Stimulated activated CD4-positive, alpha-beta T cell treated with anti-CD3 and anti-CD28 coated beads, TNF-alpha, amount 100 ng/mL, for 48 hours (primary cell): ENCODE measurements at places on chromosomes 7 and 10.

DNA sequence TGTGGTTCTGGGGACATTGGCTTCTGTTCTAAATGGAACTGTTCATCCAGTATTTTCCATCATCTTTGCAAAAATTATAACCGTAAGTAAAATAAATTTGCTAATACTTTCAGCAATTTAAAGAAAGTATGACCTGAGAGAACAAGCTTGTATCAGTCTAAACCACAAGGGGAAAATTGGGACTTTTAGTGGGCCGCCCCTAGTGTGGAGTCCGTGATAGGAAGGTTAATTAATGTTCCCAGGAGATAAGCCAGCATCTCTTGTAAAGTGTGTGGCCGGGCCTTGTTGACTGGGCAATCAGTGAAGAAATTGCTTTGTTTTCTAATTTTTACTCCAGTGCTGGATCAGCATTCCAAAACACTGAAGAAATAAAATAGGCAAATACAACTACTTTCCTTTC, 83.0 kb downstream of the ABCB5 start:
- no peak for DNase-seq

- no peak for DNase-seq
These were observed 98.5 kb downstream of the WDR37 start for GRCh38 chr10:1154531-1155295.

- no peak for DNase-seq
These were observed 82.8 kb downstream of the CDK6 start for GRCh38 chr7:92753614-92754013.

DNA sequence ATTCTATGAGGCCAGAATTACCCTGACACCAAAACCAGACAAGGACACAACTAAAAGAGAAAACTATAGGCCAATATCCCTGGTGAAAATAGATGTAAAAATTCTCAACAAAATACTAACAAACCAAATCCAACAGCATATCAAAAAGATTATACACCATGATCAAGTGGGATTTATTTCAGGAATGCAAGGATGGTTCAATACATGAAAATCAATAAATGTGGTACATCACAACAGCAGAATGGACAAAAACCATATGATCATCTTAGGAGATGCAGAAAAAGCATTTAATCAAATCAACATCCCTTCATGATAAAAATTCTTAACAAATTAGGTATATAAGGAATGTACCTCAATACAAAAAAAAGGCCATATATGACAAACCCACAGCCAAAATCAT, 5.6 kb upstream of the SCART1 start:
- DNase-seq, result no peak

DNA sequence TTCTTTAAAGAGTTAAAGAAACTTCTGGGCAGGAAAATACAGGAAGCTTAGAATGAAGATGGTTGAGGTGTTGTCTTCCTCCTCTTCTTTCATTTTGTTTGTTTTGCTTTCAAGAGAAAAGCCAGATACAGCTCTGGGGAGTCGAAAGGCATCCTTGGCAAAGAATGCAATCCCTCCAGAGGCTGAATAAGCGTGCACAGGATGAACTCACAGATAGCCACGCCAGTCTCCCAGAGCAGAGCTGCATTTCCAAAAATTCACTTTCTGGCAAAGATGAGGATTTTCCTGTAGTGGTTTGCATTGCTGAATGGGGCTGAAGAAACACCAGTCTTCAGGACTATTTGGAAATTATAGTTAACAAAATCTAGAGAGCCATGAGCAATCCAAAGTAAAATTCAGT, 336.4 kb downstream of the NRG3 start:
- no peak for DNase-seq

DNA sequence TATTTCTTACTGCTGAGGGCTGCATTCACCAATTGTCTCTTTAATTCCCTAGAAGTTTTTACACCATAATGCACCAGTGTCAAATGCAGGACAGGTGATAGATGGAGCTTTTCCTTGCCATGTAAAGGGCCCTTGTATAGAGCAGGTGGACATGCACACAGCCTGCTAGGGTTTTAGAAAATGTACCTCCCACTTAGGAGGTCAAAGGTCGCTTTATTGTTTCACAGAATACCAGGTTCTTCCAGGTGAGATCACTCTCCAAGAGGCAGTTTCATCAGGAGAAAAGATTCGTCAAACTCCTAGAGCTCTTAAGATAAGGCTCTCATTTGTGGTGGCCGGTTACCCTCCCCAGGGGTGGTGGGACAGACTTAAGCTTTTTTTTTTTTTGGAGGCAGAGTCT, 215.8 kb downstream of the PHTF2 start:
- DNase-seq, result no peak

DNA sequence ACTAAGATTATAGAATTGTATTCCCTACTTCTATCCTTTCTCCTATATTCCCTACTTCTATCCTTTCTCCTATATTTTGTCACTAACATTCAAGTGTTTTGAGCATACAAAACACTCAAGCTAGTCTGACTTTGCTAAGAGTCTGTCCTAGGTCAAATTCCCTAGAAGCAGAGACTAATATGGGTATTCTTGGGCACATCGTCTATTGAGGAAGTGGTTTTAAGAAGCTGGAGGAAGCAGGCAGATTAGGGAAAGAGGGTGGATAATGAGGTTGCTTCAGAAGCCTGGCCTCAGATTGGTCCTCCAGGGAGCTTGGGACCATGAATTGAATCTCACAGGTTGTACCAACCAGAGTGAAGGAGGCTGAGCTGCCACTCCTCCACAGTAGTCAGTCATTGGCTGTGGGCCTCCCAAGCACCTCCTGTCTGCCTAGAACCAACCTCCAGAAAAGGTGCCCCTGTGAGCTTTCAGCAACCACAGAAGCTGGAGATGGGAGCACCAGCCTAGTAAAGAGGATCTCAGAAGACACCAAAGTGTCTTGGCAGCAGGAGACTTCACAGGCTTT, 295.9 kb upstream of the PHF14 start:
- DNase-seq, result no peak

DNA sequence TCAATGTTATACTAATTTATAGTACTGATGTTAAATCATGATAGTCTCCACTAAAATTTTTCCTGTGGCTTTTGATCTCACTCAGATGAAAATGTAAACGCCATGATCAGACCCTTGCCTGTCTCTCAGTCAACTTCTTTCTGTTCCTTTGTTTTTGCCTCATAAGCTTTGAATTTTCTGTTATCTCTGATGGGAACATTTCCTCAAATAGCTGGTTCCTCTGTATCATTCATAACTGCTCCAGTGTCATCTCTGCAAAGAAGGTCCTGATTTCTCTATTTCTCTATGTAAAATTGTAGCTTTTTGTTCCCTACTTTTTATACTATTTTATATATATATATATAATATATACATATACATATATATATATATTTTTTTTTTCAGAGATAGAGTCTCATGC, 67.5 kb downstream of the GPR141 start:
- DNase-seq, result no peak

- no peak for DNase-seq
These were observed 16.7 kb downstream of the LSMEM1 start for GRCh38 chr7:112497481-112497880.

GRCh38 chr10:51462076-51462779, 237.2 kb downstream of the CSTF2T start:
- DNase-seq, result no peak

DNA sequence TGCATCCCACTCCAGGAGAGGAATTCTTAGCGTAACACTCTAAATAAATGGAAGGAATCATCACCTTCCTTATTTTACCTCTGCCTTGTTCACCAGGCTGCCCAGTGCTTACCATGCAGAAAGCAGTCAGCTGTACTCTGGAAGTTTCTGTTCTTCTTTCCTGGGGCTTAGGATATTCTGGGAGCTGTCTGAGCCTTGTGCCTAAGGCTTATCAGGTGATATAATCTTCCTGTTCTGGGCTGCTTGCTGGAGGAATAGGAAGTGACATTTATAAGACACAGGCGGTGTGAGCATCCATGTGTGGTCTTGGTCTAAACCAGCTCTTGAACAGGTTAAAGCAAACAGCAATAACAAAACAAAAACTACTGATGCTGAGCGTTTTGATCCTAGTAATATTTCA, 13.5 kb downstream of the KCTD7 start:
- DNase-seq, result no peak

- no peak for DNase-seq
These were observed 25.5 kb downstream of the NYAP1 start for GRCh38 chr7:100509231-100509630.

- no peak for DNase-seq
These were observed 34.6 kb upstream of the PFKFB3 start for GRCh38 chr10:6168084-6168483.

- no peak for DNase-seq
These were observed 873.4 kb downstream of the KCNMA1 start for GRCh38 chr10:76764177-76764576.

DNA sequence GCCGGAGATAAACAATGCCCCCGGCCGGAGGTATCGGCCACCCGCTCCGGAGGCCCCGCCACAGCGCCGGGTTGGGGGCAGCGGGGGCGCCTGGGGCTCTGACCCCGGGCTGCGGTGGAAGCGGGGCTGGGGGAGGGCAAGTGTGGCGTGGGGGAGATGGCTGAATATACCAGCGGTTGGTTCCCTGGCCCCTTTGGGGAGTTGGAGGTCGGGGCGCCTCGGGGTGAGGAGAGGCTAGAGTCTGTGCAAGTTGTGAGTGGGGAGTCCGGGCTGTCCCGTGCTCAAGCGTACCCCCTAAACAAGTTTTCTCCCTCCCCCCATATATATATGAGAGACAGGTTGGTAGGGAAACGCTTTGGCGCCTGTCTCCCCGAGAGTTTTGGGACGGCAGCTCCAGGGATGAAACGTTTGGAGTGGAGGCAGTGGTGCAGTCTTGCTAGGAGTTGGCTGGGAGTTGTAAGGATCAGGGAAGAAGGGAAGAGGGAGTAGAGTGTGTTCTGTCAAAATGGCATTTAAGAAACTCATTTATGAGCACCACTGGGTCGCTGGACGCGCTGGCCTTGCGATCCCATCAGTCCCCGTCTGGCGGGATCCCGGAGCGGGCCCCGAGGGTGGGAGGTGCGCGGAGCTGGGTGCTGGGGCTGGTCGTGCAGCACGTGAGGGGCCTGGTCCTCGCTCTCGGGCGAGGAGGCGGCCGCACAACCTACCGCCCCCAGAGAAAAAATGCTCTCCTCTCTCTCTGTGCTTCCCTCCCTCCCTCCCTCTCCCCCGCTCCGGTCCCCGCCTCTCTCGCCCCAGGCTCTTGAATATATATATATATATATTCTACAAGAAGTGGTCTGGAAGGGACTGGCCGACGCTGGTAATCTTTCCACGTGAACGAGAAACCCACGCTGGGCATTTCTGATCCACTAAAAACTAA, 1.1 kb downstream of the TET1 start:
- peak; percentile 4 for DNase-seq

- no peak for DNase-seq
These were observed 97.2 kb downstream of the KAT6B start for GRCh38 chr10:74923556-74923955.

DNA sequence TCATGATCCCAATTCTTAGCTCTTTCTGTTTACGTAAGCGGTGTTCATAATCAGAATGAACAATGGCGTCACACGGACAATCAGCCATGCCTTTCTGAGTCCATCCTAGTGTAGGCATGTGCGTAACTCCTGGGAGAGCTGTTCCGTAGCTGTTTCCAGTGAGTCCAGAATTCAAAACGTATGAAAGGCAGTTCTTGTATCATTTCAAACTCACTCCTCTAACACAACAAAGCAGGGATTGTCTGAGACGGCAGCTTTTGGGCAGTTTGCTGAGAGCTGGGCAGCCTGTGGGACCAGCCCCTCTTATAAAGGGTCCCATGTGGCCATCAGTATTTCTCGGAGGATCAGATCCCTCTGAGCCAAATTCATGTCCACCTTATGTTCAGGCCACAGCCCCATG, 43.4 kb downstream of the PSPH start:
- no peak for DNase-seq

- peak; percentile 66 for DNase-seq
These were observed 621 bp downstream of the P4HA1 start for GRCh38 chr10:73096041-73096448.

DNA sequence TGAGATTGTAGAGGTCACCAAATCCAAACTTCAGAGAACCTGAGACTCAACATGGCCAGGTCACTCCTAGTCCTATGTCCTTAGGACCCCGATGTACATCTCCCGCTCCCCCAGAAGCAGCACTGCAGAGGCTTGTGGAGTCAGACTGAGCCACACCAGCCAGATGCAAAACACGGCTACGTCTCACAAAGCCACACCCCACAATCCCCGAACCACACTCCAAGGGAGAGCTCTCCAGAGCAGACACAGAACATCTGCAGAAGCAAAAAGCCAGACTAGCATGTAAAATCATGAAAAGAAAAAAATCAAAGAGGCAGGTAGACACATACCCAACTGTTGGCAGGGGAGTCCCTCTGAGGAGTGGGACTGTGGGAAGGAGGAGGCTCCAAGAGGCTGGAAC, 104.9 kb downstream of the CTBP2 start:
- no peak for DNase-seq

- DNase-seq, result no peak
These were observed 38.1 kb upstream of the GSDME start for GRCh38 chr7:24795407-24795767.

DNA sequence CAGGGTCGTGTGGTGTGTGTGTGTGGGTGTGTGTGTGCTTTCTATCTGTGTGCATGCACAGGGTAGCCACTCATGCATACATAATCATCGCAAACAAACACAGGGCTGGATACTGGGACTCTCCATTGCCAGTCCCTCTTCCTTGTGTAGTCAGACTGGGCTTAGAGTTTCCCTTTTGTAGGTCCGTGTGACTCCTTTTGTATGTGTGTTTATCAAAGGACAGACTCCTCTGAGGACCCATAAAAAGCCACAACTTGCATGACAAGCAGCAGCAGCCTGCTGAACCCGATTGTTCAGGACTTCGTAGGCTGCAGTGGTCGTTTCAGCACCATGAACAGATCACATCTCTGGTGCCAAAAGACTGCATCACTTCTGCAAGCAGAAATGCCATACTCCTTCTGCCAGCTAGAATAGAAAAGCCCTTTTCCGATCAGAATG, 895 bp downstream of the VSTM2A start:
- no peak for DNase-seq

DNA sequence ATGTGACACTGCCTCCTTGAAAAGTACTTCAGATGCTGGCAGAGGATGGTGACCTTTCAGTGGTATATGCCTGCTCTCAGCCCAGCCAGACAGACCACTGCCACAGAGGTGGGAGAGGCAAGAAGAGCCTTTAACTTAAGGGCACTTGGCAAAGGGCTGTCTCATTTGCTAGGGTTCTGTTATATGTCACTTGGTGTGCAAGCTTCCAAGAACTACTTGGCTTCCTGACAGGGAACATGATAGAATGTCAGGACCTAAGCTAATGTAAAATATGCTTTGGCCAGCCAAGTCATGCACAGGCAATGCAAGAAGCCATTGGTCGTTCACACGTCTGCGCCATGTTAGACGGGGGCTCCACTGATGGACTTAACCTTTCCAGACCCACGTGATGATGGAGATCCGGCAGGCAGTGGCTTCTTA, 54.7 kb downstream of the RBM20 start:
- no peak for DNase-seq

- DNase-seq, result no peak
These were observed 35.6 kb downstream of the PLAC9 start for GRCh38 chr10:80168162-80168511.

GRCh38 chr10:43231523-43232078, 35.3 kb downstream of the RASGEF1A start:
- no peak for DNase-seq

GRCh38 chr10:125016123-125016522, 74.2 kb downstream of the ZRANB1 start:
- DNase-seq, result no peak

- no peak for DNase-seq
These were observed 61.6 kb downstream of the NPSR1 start for GRCh38 chr7:34719636-34720035.

GRCh38 chr10:25895856-25896255, 38.2 kb upstream of the MYO3A start:
- no peak for DNase-seq
